GM20000 (cell line): ENCODE measurements at places on chromosomes 5 and 9.
A peak's percentile ranks its signal among the peaks of the same experiment; 100 is the strongest.

GRCh38 chr5:73093943-73094342, 26.4 kb upstream of the TMEM171 start:
- DNase-seq = no peak

DNA sequence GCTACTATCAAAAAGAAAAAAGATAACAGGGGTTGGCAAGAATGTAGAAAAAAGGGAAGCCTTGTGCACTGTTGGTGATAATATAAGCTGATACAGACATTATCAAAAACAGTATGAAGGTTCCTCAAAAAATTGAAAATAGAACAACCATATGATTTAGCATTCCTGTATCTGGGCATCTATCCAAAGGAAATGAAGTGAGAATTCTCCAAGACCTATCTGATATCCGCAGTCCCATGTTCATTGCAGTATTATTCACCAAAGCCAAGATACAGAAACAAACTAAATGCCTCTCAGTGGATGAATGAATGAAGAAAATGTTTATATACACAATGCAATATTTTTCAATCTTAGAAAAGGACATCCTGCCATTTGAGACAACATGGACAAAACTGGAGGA, 1943.3 kb downstream of the MAT2B start:
- DNase-seq = no peak

DNA sequence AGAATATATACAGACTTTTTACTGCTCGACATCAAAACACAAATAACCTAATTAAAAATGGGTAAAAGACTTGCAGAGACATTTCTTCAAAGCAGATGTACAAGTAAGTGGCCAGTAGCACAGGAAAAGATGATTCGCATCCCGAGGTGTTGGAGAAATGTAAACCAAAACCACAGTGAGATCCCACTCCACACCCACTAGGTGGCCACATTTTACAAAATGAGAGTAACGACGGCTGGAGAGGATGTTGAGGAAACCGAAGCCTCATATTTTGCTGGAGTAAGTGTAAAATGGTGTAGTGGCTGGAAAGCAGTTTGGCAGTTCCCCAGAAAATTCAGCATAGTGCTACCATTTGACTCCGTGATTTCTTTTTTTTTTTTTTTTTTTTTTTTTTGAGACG, 21.3 kb upstream of the GBGT1 start:
- DNase-seq = peak; percentile 36

- no peak for DNase-seq
Observed at GRCh38 chr5:7420510-7421280, 24.8 kb downstream of the ADCY2 start.

GRCh38 chr5:174608631-174609097, 115.7 kb upstream of the MSX2 start:
- no peak for DNase-seq

DNA sequence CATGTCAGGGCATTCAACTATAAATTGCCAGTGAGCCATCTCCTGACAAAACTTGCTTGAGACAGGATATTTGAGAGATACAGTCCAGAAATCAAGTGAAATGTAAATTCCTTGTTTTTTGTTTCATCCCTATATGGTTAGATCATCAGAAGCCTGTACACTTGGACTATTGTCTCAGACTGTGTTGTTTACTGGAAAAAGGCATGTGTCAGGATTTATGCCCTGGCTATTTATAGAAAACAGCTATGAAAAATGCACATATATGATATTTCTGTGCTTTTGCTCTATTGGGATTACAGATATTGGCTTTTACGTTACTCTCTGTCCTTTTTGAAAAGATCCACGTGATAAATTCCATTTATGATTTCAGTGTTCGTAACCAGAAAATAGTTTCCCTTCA, 44.2 kb downstream of the IL31RA start:
- no peak for DNase-seq

- no peak for DNase-seq
Observed at GRCh38 chr9:115121181-115121580, 3.2 kb upstream of the TNC start.

- DNase-seq = peak; percentile 46
Observed at GRCh38 chr9:2727966-2728613, 10.8 kb downstream of the KCNV2 start.

- no peak for DNase-seq
Observed at GRCh38 chr5:14173377-14174229, 30.5 kb downstream of the TRIO start.

DNA sequence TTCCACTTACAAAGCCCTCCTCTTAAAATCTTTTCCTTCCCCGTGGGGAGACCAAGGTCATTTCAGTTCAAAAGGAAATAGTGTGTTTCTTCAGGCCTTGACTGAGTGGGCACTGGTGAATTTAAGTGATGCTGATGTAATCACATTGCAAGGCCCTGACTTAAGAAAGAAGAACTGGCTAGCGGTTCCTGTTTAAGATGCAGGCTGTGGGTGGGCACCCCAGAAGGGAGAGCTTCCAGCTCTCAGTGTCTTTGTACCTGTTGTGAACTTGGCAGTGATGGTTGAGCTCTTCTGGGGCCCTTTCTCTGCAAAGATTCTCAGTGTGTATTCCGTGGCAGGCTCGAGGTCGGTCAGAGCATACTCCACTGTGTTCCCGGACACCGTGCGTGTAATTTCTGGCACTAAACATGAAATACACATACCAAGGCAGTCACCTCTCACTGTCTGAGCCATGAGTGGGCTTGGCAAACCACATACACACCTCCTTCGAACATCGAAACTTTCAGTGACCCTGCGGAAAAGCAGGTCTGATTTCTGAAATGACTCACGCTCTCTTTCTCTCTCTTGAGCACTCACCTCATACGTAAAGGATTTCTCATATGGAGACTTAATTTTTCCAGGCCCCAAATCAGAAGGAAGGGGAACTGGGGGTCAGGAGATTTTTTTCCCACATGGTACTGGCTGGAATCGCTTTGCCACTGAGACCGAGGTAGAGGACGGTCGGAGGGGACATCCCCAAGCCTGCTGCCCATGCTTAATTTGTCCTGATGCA, 81.9 kb downstream of the TNC start:
- DNase-seq = peak; percentile 63

GRCh38 chr9:79651251-79651795, 79.6 kb downstream of the TLE4 start:
- DNase-seq = no peak

DNA sequence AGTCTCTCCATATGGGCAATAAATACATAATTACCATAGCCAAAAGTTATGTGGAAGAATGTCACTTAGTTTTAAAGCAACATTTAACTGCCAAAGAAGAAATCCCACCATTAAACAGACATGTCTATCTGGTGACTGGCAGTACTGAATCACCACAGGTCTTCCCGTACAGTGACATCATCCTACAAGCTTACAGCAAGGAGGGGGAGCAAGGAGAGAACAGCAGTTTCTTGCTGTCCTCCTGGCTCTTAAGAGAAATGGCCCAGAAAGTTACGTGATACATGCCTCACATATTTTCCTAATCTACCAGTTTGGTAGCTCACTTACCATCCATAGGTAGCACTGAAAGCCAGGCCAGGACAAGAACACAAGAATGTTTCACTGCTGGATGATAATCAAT, 671.0 kb downstream of the DMRTA1 start:
- no peak for DNase-seq

DNA sequence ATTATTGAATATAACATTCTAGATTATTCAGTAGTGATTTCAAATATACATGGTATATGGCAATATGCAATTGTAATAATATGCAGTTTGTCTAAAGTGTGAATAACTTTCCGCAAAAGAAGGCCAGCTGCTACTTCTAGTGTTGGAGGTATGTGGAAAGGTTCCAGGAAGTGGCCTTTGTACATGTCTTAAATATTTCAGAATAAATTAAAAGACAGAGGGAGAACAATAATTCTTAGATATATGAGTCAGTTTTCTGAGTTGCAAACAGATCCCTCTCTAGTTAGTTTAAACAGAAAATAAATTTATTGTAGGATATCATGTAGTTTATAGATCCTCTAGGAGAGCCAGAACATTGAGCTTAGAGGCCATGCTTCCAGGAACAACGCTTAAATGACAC, 210.8 kb upstream of the ELL2 start:
- no peak for DNase-seq

GRCh38 chr5:170252720-170253350, 20.1 kb downstream of the C5orf58 start:
- no peak for DNase-seq

GRCh38 chr9:104313396-104314110, 190.5 kb upstream of the OR13F1 start:
- no peak for DNase-seq

GRCh38 chr5:180742727-180743126, 2.9 kb upstream of the OR2Y1 start:
- no peak for DNase-seq

GRCh38 chr5:28914297-28914696, 1875.9 kb upstream of the CDH9 start:
- no peak for DNase-seq

DNA sequence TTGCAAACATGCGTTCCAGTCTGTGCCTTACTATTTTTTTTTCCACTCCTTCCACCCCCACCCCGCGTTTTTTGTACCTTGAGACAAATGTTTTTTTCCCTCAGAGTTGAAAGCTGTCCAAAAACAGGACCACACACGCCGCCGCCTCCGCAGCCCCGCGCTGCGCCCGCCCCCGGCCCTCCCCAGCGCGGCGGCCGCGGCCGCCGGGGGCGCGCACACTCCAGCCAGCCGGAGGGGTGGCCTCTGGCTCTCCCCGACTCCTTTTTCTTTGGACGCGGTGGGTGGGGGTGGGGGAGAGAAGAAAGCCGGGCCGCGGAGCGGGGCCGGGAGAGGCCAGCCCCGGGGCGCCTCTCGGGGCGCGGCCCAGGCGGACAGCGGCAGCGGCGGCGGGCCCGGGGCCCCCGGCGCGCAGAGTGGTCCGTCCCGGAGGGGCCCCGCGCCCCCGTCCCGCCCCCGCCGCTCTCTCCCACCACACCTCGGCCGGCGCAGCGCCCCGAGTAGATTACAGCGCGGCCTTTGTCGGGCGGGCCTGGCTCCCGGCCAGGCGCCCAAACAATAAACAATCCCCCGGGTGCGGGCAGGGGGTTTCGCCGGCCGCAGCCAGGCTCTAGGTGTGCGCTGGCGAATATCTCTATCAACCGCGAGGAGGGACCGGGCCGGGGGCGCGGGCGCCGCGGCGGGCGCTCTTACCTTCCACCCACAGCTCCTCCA, 10.9 kb downstream of the PTCH1 start:
- DNase-seq = peak; percentile 84

DNA sequence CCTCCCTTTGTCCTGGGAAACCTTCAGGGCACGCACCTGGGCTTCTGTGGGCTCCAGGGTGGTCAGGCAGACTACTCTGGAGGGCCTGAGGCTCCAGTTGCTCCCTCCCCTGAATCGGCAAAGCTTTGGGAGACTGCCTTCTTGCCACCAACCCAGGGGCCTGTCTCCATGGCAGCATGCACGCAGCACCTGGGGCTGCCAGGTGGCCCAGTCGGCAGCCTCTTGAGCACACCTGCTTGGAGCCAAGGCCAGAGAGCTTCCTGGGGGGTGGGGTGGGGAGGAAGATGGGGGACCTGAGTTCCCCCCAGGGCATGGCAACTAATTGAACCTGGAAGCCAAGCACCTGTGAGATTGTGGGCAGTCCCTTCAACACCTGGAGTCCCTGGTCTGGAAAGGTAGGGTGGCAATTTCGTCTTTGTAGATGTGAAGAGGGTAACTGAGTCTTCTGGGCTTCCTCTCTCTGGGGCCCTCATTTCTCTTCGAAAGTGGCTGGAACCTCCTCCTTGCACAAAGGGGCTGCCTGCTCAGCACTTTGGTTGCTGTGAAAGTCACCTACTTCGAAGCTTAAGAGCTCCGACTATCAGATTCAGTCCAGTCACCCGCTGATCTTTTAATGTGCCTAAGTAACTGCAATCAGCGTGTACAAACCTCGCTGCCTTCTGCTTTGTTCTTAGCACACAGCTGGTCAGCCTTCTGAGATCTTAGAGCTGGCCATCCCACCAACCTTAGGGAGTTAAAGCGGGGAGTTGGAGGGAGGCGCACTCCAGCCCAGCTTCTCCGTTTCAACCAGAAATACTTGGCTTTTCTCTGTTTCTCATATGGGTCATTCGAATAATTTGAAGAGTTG, 4.0 kb downstream of the RNF183 start:
- no peak for DNase-seq

DNA sequence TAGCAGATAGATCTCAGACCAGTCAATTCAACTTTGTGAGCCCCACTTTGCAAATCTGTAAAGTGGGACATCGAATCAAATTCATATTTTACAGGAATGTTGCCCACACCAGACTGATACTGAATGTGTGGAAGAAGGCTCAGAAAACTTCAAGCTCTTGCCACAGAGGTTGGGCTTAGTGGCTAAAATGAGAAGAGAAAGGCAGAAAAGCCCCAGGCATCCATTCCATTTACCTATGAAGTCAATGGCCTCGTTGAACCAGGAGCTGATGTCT, 1.7 kb downstream of the DUSP1 start:
- DNase-seq = no peak

DNA sequence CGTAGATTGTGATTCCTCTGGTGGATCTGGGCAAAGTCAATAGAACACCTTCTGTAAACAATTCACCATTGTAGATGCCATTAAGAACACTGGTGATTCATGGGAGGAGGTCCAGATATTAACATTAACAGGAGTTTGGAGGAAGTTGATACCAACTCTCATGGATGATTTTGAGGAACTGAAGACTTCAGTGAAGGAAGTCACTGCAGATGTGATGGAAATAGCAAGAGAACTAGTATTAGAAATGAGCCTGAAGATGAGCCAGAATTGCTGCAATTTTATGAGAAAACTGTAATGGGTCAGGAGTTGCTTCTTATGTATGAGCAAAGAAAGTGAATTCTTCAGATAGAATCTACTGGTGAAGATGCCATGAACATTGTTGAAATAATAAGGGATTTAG, 26.9 kb downstream of the TCERG1 start:
- no peak for DNase-seq

- DNase-seq = no peak
Observed at GRCh38 chr5:33827885-33828284, 63.9 kb downstream of the ADAMTS12 start.

DNA sequence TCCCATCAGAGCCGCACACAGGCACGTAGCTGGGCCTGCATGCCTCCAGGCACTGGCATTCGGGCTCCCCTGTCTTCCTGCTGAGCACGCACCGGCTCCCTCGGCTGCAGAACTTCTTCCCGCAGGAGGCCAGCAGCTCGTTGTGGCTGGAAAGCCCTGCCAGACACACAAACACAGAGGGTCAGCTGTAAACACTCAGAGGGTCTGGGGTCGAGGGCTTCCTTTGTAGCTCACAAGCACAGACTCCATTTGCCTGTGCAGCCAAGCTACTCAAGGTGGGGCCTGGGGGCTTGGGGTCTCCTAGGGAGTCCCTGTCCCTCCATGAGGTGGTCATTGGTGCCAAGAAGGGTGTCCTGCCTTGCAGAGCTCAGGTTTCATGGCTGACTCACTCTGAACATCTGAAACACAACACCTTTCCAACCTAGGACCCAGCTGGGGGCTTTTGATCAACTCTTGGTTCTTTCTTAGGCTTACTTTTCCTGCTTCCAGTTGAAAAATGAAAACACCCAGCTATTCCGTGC, 211.4 kb downstream of the FSTL4 start:
- no peak for DNase-seq

DNA sequence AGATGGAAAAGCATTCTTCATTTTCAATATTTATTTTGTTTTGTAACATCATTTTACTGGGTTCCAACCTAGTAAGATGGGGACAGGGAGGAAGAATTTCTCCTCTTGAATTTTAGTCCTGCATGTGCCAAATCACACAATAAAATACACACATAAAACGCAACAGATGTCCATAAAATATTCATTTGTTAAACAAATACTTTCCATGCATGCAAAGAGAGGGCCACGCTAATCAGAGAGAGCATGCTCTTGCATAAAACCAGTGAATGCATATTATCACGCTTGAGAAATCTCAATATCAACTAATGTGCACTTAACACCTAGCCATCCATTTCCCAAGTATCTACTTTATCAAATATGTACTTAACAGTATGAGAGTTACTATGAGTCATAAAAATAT, 212.6 kb upstream of the TARS1 start:
- no peak for DNase-seq

GRCh38 chr5:68115584-68115983, 100.0 kb upstream of the PIK3R1 start:
- DNase-seq = no peak
